ENCODE measurements at places on chromosomes 2 and 18.
A peak's percentile ranks its signal among the peaks of the same experiment; 100 is the strongest.

DNA sequence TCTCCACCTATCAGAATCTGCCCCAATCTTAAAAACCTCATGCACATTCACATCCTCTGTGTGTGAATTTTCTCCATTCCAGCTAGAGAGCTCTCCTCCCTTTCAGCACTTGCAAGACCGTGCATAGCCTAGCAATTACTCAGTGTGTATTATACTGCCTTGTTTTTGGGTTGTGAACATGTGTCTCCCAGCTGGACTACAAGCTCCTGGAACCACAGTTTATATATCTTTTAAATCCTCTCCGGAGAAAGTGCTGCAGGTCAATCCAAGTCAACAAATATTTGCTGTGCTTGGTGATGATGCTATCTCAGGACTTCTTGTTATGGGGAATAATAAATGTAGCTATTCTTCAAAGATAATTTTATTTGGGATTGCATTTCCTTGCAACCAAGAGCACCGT, 58.2 kb upstream of the MEX3C start:
- no peak for DNase-seq

- peak; percentile 8 for DNase-seq
These were observed 75.0 kb downstream of the KCNG2 start for GRCh38 chr18:79872527-79873444.

DNA sequence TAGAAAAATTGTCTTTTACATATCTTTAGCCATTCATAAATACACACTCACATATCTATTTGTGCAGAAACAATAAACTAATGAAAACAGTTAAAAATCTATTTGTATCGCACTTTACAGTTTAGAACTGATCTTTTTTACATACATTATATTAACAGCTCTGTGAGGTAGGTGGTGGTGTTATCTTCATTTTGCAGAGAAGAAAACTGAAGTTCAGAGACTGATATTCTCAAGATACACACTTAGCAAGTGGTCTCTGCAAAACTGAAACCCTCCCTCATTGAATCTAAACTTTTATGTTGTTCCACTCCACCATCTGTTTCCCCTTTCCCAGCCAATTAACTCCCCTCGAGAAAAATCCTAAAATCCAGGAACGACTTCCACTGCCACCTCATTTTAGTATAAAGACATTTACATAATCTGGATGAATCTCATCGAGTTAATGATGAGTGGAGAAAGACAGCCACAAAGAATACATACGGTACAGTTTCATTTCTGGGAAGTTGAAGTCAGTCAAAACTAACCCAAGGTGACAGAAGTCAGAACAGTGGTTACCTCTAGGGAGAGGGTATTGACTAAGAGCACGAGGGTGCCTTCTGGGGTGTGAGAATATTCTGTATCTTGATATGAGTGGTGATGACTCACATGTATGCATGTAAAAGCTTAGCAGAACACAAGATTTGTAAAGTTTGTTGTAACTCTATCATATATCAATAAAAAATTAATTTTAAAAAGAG, 524.2 kb upstream of the TCF4 start:
- DNase-seq, result peak; percentile 19

DNA sequence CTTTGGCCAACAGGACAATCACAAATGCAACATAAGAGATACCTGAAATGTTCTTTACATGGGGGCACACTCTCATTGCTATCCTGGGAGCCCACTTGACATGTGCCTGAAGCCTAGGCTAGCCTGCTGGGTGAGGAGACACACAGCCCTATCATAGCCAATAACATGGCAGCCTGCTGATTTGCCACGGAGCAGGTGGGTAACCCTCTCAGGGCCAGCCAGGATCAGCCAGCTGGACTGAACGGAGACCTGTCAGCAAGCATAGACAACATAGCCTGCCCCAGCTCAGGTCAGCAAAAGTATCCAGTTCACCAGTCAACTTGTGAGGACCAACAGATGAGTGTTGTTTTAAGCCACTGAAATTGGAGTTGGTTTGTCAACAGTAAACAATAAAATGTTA, 566.5 kb downstream of the DCDC2C start:
- no peak for DNase-seq

DNA sequence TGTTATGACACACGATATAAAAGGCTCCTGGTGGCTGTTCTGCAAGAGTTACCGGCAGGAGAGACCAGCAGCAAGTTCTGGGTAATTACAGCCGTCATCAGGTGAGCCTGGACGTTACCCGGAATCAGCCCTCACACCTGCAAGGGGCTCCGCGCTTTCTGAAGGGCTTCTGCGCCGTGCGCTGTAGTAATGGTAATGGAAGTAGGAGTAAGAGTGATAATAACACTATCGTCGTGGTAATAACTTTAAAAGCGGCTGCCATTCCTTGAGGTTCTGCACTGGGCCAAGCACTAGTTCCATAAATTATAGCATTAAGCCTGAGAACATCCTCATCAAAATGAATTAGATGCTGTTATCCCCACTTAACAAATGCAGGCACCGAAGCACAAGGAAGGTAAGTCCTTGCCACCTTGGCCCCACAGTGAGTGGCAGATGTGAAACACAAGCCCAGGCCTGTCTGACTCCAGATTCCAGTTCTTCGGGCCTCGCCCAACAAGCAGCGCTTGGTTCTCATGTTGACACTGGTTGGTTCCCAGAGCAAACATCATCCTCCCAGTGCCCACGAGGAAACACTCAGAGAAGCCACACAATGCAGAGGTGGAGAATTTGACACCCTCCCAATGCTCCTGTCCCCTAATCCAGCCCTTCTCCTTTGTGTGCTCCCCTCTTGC, 205.2 kb downstream of the EIPR1 start:
- no peak for DNase-seq

DNA sequence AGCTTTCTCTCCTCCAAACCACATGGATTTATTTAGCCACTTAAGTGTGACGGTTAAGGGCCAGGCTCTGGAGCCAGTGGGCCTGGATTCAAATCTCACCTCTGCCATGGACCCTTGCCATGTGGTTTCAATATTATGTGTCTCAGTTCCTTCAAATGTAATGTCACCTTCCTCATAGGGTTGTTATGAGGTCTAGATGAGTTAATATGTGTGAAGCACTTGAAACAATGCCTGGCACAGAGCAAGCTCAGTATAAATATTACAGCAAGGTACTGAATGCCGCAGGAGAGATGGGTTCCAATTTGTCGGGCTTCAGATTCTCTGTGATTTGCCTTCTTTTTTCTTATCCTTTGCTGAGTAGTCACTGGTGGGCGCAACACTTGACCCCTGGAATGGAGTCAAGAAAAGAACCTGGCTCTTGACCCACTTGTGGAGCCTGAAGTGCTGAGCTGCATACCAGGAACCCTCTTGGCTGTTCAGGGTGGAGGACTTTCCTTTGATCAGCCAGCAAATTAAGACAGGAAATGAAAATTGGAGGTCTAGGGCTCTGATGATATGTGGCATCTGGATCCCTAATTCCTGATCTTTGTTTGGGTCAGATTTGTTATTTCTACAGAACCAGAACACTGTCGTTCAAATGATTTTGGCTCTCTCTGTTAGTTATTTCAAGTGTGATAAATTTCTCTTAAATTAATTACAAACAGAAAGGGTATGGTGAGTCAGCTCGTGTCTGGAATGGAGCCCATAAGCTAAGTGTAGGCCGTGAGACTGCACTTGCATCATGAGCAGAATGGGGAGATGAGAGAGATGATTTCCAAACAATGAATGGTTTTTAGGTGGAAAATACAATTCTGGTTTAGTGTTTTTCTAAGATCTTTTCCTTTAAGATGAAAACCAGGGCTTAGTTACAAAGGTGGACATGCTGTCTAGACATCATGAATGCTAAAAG, 293.0 kb downstream of the KCNS3 start:
- no peak for DNase-seq

GRCh38 chr2:213213186-213213585, 61.8 kb upstream of the IKZF2 start:
- DNase-seq, result no peak

DNA sequence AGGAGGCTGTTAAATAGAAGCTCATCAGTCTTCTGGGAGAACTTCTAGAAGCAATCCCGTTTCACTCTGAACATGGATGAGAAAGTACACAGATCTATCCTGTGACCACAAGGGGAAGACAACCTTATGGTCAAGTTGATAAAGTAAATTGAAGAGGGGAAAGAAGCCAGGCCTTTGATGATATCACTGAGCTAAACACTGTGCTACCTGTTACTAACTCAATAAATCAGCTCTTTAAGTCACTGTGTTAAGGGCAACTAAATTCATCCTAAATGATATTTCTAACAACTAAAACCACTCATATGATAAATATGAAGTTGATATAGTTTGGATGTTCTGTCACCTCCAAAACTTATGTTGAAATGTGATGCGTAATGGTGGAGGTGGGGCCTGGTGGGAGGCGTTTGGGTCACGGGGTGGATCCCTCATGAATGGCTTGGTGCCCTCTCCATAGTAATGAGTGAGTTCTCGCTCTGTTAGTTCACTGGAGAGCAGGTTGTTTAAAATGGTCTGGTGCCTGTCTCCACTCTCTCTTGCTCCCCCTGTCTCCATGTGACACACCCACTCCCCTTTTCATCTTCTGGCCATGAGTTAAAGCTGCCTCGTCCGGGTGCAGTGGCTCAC, 23.6 kb downstream of the OLA1 start:
- no peak for DNase-seq

- no peak for DNase-seq
These were observed 61.1 kb upstream of the UGP2 start for GRCh38 chr2:63780518-63781155.
